ENCODE measurements at places on chromosomes 2 and 18.

GRCh38 chr2:9165625-9166024 lies 41.0 kb upstream of the ASAP2 start:
- DNase-seq: no peak

GRCh38 chr2:73838889-73839534 lies 10.3 kb downstream of the STAMBP start:
- no peak for DNase-seq

- DNase-seq: no peak
These were observed 528 bp upstream of the PCGF1 start for GRCh38 chr2:74507926-74508520.

- peak; percentile 41 for DNase-seq
These were observed 118.2 kb downstream of the SPTBN1 start for GRCh38 chr2:54574107-54574859.

- DNase-seq: no peak
These were observed 649.5 kb downstream of the SLC4A3 start for GRCh38 chr2:220276741-220277444.

- no peak for DNase-seq
These were observed 253.8 kb upstream of the LYPD1 start for GRCh38 chr2:132923787-132924186.

- no peak for DNase-seq
These were observed 163.1 kb downstream of the TTC32 start for GRCh38 chr2:19738707-19739106.

GRCh38 chr2:212119591-212119990 lies 419.0 kb downstream of the ERBB4 start:
- DNase-seq: no peak

DNA sequence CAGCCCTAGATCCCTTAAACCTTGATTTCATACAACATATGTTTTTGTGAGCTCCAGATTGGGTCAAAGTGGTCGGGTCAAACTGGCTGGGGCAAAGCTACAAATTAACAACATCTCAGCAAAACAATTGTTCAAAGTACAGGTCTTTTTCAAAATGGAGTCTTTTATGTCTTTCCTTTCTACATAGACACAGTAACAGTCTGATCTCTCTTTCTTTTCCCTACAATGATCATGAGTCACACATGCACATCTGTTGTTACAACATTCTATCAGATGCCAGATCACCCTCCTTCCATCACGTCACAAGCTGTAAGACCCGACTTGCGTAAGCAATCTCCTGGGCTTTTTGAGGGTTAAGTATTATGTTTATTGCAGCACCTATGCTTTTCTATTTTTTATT lies 55.1 kb downstream of the RHOB start:
- DNase-seq: no peak

GRCh38 chr18:77086656-77087392 lies 45.8 kb downstream of the MBP start:
- no peak for DNase-seq

DNA sequence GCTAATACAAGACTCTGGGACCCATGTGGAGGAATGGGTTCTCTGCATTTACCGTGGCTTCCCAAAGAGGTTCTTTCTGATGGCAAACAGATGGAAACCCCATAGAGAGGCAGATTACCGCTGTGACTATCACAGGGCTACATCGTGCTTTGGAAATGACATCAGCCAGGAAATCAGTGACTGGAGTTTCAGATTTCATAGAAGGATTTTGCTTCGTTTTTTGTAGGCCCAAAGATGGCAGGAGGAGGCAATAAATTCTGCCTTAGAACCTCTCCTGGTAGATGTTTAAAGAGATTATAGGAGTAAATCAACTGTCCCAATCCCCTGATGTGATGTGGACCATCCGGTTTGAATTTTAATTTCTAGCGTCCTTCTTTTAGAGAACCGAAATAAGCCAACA lies 214.1 kb downstream of the AGPS start:
- DNase-seq: no peak

DNA sequence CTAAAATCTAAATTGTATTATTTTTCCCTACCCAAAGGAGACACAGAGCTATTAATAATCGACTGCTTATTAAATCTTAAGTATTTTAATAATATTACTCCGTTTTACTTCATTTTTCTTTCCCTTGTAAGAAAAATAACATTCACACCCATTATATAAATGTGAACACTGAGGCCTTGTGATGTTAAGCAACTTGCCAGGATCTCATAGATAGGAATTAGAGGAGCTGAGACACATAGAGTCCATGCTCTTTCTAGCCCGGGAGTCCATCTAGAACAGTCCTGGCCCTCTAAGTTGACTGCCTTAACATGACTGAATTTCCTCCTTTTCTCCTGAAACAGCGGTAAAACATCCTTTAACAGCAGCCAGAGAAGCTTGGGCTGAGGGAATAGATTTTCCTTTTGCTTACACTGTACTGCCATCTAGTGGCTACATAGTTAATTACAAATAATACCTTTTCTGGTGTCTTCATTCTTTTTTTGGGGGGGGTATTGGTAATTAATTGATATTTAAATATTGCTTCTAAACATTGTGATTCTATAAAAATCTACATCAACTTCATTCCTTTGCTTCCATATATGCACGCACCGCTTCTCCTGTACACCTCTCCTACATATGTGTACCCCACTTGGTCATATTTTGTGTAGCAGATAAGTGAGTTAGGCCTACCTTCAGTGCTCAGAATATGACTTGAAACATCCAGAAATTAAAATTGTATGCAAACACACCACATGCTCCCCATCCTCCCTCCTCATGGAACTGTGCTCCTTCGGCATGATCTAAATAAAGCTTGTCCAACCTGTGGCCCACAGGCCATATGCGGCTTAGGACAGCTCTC lies 125.8 kb upstream of the HNMT start:
- no peak for DNase-seq

DNA sequence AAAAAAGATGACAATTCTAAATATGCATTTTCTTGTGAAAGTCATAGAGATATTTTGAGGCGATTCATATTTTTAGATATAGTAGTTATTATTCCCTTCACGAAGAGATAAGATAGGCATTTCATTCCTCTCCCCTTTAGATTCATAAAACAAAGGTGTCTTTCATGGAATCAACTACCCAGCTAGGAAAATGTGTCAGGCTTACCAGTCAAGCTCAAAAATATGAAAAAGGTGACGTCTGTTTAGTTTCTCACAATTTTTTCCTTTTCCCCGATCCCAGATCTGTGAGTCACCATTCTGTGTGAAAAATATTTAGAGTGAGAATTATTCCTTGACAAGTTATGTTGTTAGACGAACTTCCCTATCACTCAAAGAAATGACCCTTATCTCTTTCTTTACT lies 95.4 kb upstream of the FN1 start:
- DNase-seq: no peak

DNA sequence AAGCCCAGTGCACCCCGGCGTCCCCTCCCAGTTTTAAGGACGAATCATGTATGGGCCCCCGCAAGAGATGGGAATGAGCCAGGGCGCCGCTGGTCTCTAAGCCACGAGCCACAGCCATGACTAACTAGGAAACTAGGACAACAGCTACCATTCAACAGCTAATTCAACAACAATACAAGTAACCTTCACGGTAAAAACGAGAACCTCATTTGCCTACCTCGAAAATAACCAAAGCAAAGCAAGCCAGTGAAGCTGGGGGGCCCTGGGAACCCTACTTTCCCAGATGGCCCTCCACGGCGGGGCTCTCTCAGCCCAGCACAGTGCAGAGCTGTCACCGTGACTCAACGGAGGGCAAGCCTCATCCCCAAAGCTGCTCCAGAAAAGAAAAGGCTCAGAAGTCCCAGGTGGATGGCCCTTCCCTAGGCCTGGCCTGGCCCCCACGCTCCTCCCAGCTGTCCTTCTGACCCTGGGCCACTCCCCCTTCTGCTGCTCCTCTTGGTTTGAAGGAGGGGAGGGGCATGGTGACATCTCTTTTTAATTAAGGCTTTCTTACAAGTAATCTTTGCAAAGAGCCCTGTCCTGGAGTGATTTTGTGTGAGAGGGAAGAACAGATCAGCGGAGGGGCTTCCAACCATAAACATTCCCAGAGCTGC lies 126.3 kb downstream of the HDAC4 start:
- no peak for DNase-seq

- no peak for DNase-seq
These were observed at the start of gene REEP1 for GRCh38 chr2:86337244-86337835. TSS of gene REEP1 (minus strand) at chr2:86337626. CDS start at chr2:86337510, 116 bp downstream.

DNA sequence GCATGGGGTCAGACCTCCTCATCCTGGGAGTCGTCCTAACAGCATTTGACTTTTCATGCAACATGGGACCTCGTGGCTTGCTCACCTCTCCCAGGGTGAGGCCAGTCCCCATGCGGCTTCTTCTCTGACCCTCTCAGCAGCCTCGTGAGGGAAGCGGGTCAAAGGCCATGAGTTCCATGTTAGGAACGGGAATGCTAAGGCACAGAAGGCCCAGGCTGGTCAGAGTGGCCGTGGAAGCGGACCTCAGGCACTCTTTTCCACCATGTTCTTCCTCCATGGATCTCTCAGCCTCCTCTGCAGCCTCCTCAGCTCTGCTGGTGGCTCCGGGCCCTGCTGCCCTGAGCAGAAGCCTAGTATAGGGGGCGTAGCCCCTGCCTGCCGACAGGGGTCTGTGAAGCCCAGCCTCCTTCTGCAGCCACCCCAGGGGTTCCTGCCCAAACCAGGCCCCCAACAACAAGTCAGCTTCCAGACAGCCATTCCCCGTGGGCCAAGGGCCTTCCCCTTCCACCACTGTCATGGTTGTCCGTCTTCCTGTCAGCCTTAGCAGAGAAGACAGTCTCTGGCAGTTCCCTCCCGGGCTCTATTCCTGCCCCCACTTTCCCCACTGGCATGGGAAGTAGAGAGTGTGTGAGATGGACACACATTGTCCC lies 60.0 kb upstream of the OTOF start:
- no peak for DNase-seq

- DNase-seq: no peak
These were observed 793.7 kb upstream of the FANCL start for GRCh38 chr2:59034837-59035236.

- DNase-seq: no peak
These were observed 1572.8 kb upstream of the PIK3C3 start for GRCh38 chr18:40382197-40382596.

DNA sequence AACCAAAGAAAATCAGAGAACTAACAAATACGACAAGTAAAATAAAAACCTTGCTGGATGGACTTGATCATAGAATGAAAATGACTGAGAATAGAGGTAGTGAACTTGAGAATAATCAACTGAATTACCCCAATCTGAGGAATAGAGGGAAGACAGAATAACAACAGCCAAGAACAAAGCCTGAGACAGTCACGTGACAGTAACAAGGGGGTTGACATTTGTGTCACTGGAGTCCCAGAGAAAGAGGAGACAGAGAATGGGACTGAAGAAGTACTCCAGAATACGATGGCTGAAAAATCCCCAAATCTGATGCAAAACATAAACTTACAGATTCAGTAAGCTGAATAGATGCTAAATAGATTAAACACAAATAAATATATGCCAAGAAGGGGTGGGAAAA lies 248.5 kb upstream of the HDAC4 start:
- no peak for DNase-seq

DNA sequence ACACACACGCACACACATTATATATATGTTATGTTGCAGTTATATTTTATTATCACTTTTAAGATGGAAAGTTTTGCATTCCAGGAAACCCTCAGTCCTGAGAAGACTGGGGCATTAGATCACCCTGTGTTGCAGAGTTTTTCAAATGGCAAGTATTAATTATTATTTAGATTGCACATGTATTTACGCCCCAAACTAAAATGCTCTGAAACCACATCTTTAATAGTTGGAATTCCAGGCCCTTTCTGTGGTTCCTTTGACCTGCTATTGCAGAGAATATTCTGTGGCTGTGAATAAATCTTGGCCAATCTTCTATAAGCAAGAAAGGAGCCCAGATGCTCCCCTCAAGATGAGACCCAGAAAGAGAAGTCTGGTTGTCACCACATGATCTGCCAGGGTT lies 427.0 kb upstream of the TNP1 start:
- DNase-seq: no peak

DNA sequence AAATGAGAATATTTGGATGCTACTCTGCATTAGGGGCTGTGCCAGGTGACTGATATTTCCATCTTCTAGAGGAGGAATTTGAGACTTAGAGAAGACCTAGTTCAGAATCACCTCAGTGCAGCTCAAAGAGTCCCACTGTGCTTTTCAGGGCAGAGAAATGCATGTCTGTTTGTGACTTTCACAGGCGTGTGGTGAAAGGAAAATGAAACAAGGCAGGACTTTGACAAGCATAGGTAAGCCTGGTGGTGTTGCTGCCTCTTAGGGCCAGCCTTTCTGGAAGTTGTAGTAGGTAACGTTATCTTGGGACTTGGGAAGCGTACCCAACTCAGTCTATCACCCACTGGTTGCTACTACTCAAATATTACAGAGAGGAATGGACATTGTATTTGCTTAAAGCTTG lies 2.6 kb downstream of the GPR39 start:
- DNase-seq: no peak

GRCh38 chr2:72915907-72916742 lies 1.2 kb upstream of the EMX1 start:
- no peak for DNase-seq

DNA sequence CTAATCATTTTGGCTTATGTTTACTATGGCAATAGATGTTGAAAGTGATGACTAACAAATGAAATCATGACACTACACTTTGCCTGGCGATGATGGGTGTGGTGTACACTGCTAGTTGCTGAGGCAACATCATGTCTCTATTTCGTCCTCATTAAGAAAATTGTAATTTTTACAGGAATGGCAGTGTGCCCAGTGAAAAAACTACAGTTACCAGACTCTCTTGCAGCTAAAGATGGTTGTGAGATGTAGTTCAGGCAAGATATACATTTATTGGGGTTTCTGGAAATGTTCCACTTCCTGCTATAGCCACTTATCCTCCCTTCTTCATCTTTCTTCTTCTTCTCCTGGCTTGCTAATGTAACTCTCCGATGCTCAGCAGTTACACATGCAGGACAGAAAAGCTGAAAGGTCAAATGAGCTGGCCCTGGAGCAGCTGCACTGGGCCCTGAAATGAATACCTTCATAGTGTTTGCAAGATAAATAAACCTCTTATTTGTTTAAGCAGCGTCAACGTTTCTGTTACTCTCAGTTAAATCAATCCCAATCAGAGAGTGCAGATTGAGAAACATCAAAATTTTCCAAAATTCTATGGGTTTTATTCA lies 46.0 kb downstream of the SOCS6 start:
- no peak for DNase-seq

- DNase-seq: no peak
These were observed 203.3 kb downstream of the PIEZO2 start for GRCh38 chr18:10946058-10946457.
